Naive thymus-derived CD4-positive, alpha-beta T cell (primary cell): ENCODE measurements at places on chromosomes 5 and 9. TPM values are rescaled to one million over a fixed set of nuclear protein-coding genes. Genes with fewer than 3 reads are reported as not detected.

The RNF183 gene
- total RNA-seq: not detected

The TLE1 gene
- total RNA-seq: 1.2 TPM

DNA sequence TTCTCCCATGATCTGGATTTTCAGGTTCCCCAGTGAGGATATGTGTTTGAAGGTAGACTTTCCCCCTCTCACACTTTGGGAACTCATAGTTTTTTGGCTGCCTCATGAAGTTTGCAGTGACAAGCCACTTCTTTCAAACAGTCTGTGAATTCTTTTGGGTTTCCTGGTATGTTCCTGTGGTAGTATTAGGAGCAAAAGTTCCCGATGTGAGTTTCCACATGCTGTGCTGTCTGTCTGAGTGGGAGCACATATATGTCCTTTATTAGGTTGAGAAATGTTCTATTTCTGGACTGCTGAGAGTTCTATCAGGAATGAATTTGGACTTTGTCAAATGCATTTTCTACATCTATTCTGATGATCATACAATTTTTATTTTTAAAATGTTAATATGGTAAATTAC, 273.2 kb upstream of the TARS1 start:
- H3K4me3 ChIP-seq: no peak overlapping the region
- no peak for DNase-seq
- H3K27ac ChIP-seq: no peak overlapping the region
- no peaks in the 10 kb centered on the region for H3K4me1 ChIP-seq
- H3K36me3 ChIP-seq: no peaks in the 10 kb centered on the region
- H3K27me3 ChIP-seq: no peaks in the 10 kb centered on the region

DNA sequence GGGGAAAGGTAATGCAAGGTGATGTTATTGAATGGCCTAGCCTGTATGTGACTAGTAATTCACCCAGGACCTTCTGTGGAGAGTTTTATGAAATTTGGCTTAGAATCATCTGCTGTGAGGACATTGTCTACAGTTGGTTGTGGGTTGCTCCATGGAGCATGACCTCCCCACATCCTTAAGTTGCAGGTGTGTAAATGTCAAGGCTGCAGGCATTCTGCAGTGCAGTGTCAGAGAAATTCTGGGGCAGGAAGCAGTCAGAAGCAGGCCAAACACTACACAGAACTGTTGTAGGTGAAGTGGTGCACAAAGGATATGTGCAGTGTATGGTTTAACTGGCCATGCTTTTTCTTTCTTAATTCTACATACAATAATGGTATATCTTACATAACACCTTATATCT, 588.3 kb downstream of the EBF1 start:
- no peaks in the 10 kb centered on the region for H3K27me3 ChIP-seq
- no peaks in the 10 kb centered on the region for H3K36me3 ChIP-seq
- H3K4me3 ChIP-seq: no peak overlapping the region

DNA sequence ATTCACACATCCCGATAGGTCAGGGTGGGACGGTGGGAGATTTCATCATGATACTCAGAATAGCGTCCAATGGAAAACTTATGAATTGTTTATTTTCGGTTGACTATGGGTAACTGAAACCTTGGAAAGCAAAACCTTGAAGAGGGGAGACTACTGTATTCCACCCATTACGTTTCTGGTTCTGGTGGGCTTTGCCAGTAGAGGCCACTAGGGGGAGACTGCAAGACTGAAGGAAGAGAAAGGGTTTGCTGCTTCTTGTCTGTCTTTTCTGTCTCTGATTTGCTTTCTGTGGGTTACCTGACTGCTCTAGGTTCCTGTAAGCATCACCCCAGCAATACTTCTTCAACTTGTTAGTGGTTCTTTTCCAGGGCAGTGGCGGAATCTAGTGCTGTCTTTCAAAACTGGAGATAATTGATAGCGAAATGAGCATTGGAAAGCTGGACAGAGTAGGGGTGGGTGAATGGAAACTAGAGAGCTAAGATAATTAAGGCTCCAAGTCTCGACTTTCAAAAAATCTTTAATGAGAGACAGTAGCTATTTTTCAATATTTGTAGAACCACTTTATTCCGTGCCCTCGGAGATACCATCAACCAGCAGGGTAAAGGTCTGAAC, 27.0 kb downstream of the GRIN3A start:
- no peaks in the 10 kb centered on the region for H3K27me3 ChIP-seq
- DNase-seq: no peak
- H3K36me3 ChIP-seq: no peaks in the 10 kb centered on the region
- no peak overlapping the region for H3K27ac ChIP-seq
- H3K4me1 ChIP-seq: no peaks in the 10 kb centered on the region

- no peaks in the 10 kb centered on the region for H3K27me3 ChIP-seq
- no peak for DNase-seq
- no peaks in the 10 kb centered on the region for H3K36me3 ChIP-seq
Observed at GRCh38 chr9:95615246-95615645, 98.5 kb upstream of the PTCH1 start.

DNA sequence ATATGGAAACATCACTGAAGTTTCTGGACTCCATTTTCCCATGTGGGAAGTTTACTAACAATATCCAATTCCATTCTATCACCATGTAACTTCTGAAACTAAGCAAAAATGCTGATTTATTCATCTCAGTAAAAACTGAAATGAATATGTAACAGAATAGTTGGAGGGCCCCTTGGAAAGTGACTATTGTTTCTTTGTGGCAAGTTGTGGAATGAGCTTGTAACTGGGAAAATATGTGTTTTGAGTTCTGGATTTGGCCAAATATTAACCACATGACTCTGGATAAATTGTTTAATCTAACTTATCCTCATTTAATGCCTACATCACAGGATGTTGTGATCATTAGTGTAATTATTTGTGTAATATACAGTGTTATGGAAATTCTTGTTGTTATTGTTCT, 619.3 kb downstream of the TLE4 start:
- H3K27me3 ChIP-seq: no peaks in the 10 kb centered on the region
- no peak overlapping the region for H3K27ac ChIP-seq
- H3K36me3 ChIP-seq: no peaks in the 10 kb centered on the region
- H3K4me3 ChIP-seq: no peak overlapping the region

GRCh38 chr5:76602094-76602726, 21.0 kb downstream of the F2RL2 start:
- H3K4me3 ChIP-seq: no peak overlapping the region
- H3K4me1 ChIP-seq: no peaks in the 10 kb centered on the region
- H3K27me3 ChIP-seq: no peaks in the 10 kb centered on the region
- DNase-seq: no peak
- H3K36me3 ChIP-seq: peaks cover 3% of the 10 kb centered on the region
